ENCODE measurements at places on chromosomes 2 and 18.

DNA sequence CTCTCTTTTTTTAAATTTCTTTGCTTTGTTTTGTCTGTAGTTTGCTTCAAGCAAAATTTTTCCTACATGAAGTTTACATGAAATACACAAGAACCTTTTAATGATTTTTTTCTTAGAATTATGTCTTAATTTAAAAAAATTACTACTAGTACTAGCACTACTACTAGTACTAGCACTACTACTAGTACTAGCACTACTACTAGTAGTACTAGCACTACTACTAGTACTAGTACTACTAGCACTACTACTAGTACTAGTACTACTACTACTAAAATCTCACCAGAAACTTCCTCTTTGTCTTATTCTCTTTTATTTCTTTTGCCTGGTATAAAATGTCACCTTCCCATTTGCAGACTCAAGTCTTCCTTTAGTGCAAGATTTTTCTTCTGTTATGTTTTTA, 71.1 kb downstream of the PTH2R start:
- no peak for DNase-seq

DNA sequence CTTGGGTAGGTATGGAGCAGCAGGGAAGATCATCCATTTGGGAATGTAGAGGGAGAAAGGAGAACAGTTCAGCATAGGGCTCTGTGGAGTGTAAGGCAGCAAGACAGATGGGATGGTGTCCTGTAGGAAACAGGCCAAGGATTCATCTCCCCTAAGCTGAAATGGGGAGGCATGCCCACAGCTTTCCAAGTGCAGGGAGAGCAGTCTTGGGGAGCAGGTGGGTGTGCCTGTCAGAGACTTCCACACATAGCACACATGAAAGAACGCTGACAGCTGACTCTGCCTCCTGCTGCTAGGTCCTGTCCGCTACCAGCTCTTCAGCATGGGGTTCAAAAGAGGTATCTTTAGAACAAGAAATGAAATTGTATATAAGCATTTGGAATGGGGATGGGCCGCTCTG, 9.0 kb downstream of the SETBP1 start:
- no peak for DNase-seq

GRCh38 chr2:203949228-203949627, 12.7 kb downstream of the ICOS start:
- no peak for DNase-seq

DNA sequence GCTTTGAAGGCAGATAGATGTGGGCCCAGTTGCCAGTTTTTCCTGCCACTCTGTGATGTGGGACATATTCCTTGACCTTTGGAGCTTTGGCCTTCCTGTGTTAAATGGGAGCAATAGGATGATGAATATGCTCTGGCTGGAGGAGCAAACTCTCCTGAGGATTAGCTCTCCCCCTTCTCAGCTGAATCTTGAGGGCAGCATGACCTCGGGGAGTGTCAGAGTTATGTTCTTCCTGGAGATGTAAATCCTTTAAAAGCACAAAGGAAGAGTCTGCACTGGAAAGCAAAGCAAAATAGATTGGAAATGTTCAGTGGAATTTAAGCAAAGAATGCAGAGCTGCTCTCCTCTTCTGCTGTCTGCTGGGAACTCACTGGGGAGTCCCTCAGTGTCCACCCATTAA, 160.1 kb downstream of the ALK start:
- DNase-seq, result no peak

DNA sequence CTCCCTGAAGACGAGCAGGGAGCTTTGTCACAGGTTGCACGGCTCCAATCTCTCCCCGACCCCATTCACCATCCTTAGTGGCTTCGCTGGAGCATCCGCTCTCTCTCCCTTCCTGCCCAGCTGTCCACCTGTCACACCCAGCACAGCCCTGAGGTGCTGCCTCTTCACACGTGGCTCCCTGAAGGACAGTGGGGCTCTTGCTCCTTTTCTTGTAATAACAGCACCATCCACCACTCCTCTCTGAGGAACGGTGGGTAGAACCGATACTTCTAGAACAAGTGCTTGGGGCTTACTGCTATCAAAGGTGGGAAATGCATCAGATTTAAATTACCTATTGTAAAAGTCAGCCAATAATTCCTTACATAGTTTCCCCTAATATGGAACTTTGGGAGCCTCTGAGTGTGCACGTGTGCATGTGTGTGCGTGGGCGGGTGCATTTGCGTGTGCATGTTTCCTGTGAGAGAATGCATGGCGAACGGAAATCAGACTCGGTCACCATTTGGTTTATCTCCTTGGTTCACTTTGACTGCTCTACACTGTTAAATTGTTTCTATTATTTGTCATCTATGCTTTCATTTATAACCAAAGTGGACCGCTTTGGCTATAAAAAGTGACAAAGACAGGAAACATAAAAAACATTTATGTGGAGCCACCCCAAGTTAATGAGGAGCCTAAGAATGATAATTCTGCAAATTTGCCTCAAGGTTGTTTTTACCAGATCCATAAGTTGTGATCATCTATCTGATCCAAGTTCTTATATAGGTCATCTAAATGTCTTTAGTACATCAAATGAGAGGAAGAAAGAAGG, 39.1 kb downstream of the KLHL29 start:
- DNase-seq, result no peak

DNA sequence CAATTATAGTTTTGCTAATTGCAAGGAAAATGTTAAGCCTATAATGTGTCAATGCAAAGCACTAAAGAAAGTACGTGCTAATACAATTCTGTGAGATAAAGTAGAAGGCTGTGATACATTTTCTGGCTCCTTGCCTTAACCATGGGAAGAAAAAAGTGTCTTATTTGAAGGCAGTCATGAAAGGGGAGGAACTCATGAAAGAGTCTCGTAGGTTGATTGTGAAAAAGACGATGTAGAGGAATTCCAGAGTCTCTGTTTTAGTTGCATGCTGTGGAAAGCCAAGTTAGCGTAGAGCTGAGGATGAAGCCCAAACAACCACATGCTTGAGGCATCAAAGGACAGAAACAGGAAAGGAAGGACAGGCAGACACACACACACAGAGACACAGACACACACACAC, 214.1 kb downstream of the MEIS1 start:
- DNase-seq, result no peak

DNA sequence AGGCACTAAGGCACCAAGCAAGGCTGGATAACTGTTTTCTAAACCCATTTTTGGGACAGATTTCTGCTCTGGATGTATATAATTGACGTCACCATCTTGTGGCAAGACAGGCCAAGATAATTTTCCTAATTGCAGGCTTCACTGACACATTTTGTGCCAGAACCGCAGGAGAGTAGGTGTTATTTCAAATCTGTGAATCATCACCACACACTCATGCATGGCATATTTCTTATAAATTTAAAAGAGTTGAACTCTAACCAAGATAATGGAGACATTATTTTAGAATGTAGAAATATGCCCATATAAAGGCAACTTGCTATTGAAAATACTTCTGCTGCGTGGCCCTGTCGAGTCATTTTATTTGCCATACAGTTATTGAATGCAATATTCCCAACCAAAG, 68.3 kb upstream of the ACYP2 start:
- DNase-seq, result no peak

- no peak for DNase-seq
Observed at GRCh38 chr2:146323564-146323963, 1521.3 kb upstream of the ACVR2A start.

- DNase-seq, result no peak
Observed at GRCh38 chr2:55923091-55923981, at the start of gene EFEMP1. EFEMP1 (minus strand) TSS chr2:55923782; CDS start chr2:55922440, 1,342 bp downstream.

- DNase-seq, result no peak
Observed at GRCh38 chr18:63205791-63206252, 113.7 kb downstream of the BCL2 start.

DNA sequence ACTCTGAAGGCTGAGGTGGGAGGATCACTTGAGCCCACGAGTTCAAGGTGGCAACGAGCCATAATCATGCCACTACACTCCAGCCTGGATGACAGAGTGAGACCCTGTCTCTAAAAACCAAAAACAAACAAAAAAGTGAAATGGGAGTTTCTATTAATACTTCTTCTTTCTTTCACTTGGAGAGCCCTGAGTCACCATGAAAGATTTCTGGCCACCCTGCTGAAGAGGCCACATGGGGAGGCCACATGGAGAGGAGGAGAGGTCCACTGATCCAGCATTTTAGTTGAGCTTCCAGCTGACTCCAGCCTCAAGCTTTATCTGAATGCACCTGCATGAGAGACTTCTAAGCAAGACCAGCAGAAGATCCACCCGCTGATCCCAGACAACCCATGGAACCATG, 74.2 kb upstream of the LAPTM4A start:
- DNase-seq, result no peak

- peak; percentile 19 for DNase-seq
Observed at GRCh38 chr2:36889795-36890194, 76.5 kb downstream of the STRN start.

- no peak for DNase-seq
Observed at GRCh38 chr18:45528712-45529336, 86.5 kb upstream of the SLC14A2 start.

GRCh38 chr2:166651991-166652390, 157.9 kb upstream of the SCN7A start:
- no peak for DNase-seq

GRCh38 chr18:12455496-12455895, 47.8 kb downstream of the PRELID3A start:
- DNase-seq, result no peak

DNA sequence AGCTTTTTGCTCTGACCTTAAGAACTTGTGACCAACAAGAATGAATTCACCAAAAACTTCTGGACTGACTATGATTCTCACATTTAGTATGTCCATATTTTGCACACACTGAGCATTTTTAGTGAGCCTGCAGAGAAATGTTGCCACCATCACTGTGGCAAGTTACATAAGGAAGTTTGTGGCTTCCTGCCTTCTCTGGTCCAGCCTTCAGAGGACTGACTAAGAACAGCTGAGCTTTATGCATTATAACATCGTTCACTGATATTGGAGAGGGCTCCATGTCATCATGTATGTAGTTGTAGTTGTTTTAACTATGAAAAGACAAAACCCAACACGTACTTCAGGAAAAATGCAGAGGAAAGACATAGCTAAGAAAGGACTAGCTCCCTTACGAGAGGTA, 218.0 kb upstream of the CRIM1 start:
- DNase-seq, result no peak

GRCh38 chr2:203237346-203238238, 1.2 kb upstream of the CYP20A1 start:
- no peak for DNase-seq

DNA sequence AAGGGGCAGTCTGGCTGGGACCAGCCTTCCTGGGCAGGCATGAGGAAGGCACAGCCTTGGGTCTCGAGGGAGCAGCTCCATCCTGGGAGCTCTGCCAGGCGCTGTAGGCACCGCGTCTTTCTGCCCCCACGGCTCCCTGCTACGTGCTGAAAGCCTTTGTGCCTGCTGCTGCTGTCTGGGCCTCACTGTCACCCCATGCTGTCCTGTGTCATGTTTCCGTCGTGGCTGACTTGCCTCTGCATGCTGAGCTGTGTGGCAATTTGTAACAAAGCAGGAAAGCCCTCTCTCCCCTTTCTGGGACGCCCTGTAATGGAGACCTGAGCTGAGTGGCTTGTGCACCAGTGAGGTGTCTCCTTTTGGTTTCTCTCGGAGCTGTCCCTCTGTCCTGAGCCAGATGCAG, 152.5 kb downstream of the TSN start:
- DNase-seq, result no peak
